ENCODE measurements at places on chromosomes 13 and 19. TPM values are rescaled to one million over a fixed set of nuclear protein-coding genes. Genes with fewer than 3 reads are reported as not detected.

The FFAR1 gene
- polyA plus RNA-seq = not detected

The PABPC3 gene
- polyA plus RNA-seq = 0.01 TPM

The TSSK6 gene
- 0.37 TPM for polyA plus RNA-seq

The KLK14 gene
- polyA plus RNA-seq = 0.20 TPM

The ZNF675 gene
- 0.84 TPM for polyA plus RNA-seq

The LCP1 gene
- polyA plus RNA-seq = 2.1 TPM

The BCKDHA gene
- polyA plus RNA-seq = 58.8 TPM

The FGF21 gene
- polyA plus RNA-seq = not detected

The KLK13 gene
- 0.18 TPM for polyA plus RNA-seq

The FREM2 gene
- 0.25 TPM for polyA plus RNA-seq

The TPRX1 gene
- not detected for polyA plus RNA-seq

The TEX29 gene
- 0.14 TPM for polyA plus RNA-seq

The U2AF1L4 gene
- 12.3 TPM for polyA plus RNA-seq

The CYP4F8 gene
- not detected for polyA plus RNA-seq

The ONECUT3 gene
- not detected for polyA plus RNA-seq

The PAK4 gene
- 22.0 TPM for polyA plus RNA-seq

The PRTN3 gene
- not detected for polyA plus RNA-seq

The KLK15 gene
- polyA plus RNA-seq = not detected

The PGLYRP1 gene
- polyA plus RNA-seq = not detected

The ANGPTL8 gene
- polyA plus RNA-seq = 0.15 TPM

The ZNF320 gene
- polyA plus RNA-seq = 3.7 TPM

The TBC1D4 gene
- polyA plus RNA-seq = 36.7 TPM

The SMIM24 gene
- 0.53 TPM for polyA plus RNA-seq

The CNFN gene
- polyA plus RNA-seq = 0.24 TPM

The CASP14 gene
- polyA plus RNA-seq = not detected

The SYCN gene
- polyA plus RNA-seq = not detected

The GDF15 gene
- polyA plus RNA-seq = 0.27 TPM

The CAPS gene
- polyA plus RNA-seq = 1.5 TPM

The BRCA2 gene
- 0.01 TPM for polyA plus RNA-seq

The FBXO27 gene
- 0.03 TPM for polyA plus RNA-seq

The WDR88 gene
- polyA plus RNA-seq = not detected

The SIAH3 gene
- 0.03 TPM for polyA plus RNA-seq

The CNN1 gene
- 5.7 TPM for polyA plus RNA-seq

The TICAM1 gene
- polyA plus RNA-seq = 11.4 TPM

The B3GNT3 gene
- 0.08 TPM for polyA plus RNA-seq

The ATP4B gene
- polyA plus RNA-seq = not detected

The MZT1 gene
- 8.6 TPM for polyA plus RNA-seq

The CGB3 gene
- polyA plus RNA-seq = not detected

The TMPRSS9 gene
- polyA plus RNA-seq = not detected

The CCDC9 gene
- polyA plus RNA-seq = 18.8 TPM

The CSNK1G2 gene
- 25.3 TPM for polyA plus RNA-seq

The FPR3 gene
- polyA plus RNA-seq = 0.27 TPM

The ZNF793 gene
- polyA plus RNA-seq = 0.96 TPM

Data from psoas muscle (tissue), 8 donors.